ENCODE measurements at places on chromosomes 1 and 21. TPM values are rescaled to one million over a fixed set of nuclear protein-coding genes. Genes with fewer than 3 reads are reported as not detected.

Gene NUDT4B
- 0.53 TPM for total RNA-seq

Gene ASTN1
- not detected for total RNA-seq

Gene GBP7
- total RNA-seq, result not detected

Gene CFAP57
- total RNA-seq, result not detected

GRCh38 chr21:38912102-38912629, 106.4 kb downstream of the ETS2 start:
- no peaks in the 10 kb centered on the region for H3K36me3 ChIP-seq
- DNase-seq, result no peak
- H3K27me3 ChIP-seq, result peaks cover 8% of the 10 kb centered on the region
- no peak overlapping the region for H3K4me3 ChIP-seq
- H3K27ac ChIP-seq, result no peak overlapping the region

- H3K4me3 ChIP-seq, result no peak overlapping the region
- peaks cover 68% of the 10 kb centered on the region for H3K4me1 ChIP-seq
- no peak overlapping the region for H3K27ac ChIP-seq
- H3K36me3 ChIP-seq, result peaks cover 6% of the 10 kb centered on the region
Measured at GRCh38 chr1:167665469-167665868, 35.4 kb downstream of the RCSD1 start.

- peaks cover 33% of the 10 kb centered on the region for H3K4me1 ChIP-seq
- no peak overlapping the region for H3K27ac ChIP-seq
- DNase-seq, result peak; percentile 67
Measured at GRCh38 chr1:235954306-235955283, 87.9 kb upstream of the LYST start.

GRCh38 chr1:152506899-152507498, 3.6 kb upstream of the LCE5A start:
- no peak overlapping the region for H3K4me3 ChIP-seq
- peaks cover 15% of the 10 kb centered on the region for H3K27me3 ChIP-seq
- H3K27ac ChIP-seq, result no peak overlapping the region
- no peak for DNase-seq

GRCh38 chr1:70993798-70994197, 53.8 kb downstream of the PTGER3 start:
- no peak overlapping the region for H3K27ac ChIP-seq
- no peaks in the 10 kb centered on the region for H3K4me1 ChIP-seq
- no peak for DNase-seq

DNA sequence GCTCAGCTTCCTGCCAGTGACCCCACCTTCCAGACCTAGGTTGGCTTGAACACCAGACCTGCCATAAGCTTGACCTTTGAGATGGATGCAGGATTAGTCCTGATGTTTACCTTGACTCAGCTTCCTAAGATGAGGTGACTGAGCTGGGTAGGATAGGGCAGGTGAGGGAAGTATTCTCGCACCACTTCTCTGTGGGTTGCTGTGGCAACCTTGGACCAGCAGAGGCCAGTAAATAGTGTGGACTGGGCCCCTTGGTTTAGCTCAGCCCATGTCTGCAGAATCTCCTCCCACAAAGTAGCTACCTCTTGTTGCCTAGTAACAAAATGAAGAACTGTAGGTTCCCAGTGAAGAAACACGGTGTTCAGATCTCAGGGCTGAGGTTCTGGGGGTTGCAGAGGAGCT, 8.4 kb downstream of the RPS6KA1 start:
- DNase-seq, result peak; percentile 28
- H3K27me3 ChIP-seq, result no peaks in the 10 kb centered on the region
- H3K4me3 ChIP-seq, result no peak overlapping the region
- no peaks in the 10 kb centered on the region for H3K36me3 ChIP-seq

DNA sequence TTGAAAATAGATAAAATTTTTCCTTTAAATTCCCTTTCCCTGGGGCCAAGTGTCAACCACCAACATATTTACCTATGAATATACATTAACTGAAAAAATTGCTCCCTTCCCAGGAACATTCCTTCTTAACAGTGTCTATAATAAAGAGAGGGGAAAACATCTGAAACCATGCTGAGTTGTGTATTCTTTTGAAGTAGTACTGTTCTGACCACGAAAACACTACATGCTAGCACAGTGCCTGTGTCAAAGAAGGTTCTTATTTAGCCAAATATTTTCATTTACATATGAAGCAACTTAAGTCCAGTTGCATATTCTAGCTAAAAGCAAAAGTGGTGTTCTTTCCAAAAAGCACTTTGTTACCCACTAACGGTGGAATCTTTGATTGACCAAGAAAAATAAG, 311.2 kb downstream of the VAV3 start:
- DNase-seq, result no peak
- H3K27me3 ChIP-seq, result no peaks in the 10 kb centered on the region
- H3K36me3 ChIP-seq, result no peaks in the 10 kb centered on the region
- H3K27ac ChIP-seq, result no peak overlapping the region

- peak; percentile 81 for DNase-seq
- H3K36me3 ChIP-seq, result no peaks in the 10 kb centered on the region
- H3K27me3 ChIP-seq, result peaks cover 6% of the 10 kb centered on the region
Measured at GRCh38 chr1:10733474-10734366, 62.7 kb downstream of the CASZ1 start.

- no peak overlapping the region for H3K4me3 ChIP-seq
- H3K27me3 ChIP-seq, result no peaks in the 10 kb centered on the region
- no peak overlapping the region for H3K27ac ChIP-seq
- no peak for DNase-seq
- no peaks in the 10 kb centered on the region for H3K36me3 ChIP-seq
Measured at GRCh38 chr1:241020851-241021697, 335.9 kb downstream of the RGS7 start.
